ENCODE measurements at places on chromosomes 5 and 9.

GRCh38 chr5:159061834-159062474 lies 37.8 kb downstream of the EBF1 start:
- no peak for DNase-seq

DNA sequence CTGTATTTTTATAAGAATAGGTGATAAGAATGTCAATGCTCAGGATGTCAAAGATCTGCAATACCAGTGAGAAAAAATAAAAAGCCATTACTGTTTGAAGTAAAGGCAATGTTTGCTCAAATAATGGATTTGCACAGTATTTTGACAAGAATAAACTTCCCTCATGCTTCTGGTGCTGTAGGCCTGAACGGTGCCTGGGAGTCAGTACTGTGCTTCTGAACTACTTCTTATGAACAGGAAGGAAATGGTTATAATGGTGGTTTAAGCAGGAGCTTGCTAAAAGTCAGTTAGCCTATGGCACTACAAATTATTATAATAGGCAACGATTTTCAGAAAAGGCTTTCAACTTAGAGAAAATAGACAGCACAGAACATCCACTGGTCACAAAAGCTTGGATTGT lies 548.3 kb upstream of the CDH18 start:
- DNase-seq: no peak

- DNase-seq: no peak
These were observed 29.2 kb downstream of the GARNL3 start for GRCh38 chr9:127293767-127294166.

- no peak for DNase-seq
These were observed 33.6 kb downstream of the TIMD4 start for GRCh38 chr5:156929366-156929948.

DNA sequence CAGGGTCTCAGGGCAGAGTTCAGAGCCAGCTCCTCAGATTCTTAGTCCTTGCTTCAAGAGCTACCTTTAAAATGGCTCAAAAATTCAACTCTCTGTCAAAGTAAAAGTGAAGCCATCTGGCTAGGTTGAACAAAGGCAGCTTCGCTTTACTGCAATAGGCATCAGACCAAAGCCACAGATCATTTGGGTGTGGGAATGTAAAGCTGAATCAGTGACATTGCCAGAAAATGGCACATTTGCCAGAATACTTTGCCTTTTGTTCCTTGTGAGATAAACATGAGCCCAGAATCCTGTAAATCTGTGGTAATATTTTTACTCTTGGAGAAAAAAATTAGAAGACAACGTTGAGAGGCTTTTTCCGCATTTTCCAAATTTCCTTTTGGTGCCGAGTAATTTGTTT lies 210.5 kb downstream of the PALM2AKAP2 start:
- no peak for DNase-seq

- DNase-seq: peak; percentile 78
These were observed 2.5 kb upstream of the MSMP start for GRCh38 chr9:35756275-35757225.

DNA sequence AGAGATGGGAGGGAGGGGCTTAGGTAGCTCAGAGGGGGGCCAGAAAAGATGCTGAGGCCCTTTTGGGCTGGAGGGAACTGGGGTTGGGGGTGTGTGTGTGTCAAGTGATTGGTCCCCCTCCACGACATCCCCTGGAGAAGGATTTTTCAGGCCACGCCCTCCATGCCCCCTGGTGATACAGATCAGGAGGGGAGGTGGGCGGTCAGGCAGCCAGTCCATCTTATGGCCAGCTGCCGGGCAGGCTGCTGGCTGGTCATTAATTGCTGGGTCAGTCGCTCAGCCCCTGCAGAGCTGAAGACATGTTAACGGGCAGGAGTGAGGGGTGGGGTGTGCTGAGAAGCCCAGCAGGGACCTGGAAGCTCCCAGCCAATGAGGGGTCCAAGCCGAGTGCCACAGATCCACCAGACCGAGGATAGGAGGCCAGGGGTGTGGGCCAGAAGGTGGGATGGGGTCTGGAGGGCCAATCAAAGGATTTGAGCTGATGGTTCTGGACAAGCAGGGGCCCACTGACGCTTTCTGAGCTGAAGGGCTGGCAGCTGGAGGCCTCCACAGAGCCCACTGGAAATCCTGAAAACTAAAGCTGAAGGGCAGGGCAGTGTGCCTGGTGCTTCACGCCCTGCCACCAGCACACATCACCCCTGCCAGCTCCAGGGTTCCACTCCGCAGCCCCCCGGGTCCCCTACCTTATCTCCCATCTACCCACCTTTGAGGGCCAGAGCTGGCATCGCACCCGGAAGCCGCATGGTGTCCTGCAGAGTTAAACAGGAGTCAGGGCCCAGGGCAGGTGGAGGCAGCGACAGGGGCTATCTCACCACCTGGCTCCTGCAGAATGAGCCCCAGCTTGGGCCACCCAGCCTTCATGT lies 19.1 kb downstream of the PDGFRB start:
- DNase-seq: no peak

DNA sequence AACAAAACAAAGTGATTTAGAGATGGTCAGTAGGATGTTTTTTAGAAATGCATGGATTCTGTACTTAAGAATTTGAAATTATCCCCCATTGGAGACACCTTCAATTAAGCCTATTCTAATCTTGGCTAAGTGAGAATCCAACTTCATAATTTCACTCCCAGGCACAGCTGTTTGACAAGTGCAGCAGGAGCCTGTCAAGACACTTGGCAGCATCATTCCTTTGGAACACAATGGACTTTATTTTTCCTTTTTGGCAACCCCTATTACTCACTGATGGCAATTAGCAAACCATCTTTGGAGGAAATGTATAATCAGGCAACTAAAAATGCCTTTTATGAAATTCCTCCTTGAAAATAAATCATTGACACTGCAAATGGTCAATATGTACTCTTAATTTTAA lies 194.7 kb downstream of the GLIS3 start:
- DNase-seq: no peak

- DNase-seq: no peak
These were observed 248.7 kb upstream of the SLC30A5 start for GRCh38 chr5:68845131-68845530.

DNA sequence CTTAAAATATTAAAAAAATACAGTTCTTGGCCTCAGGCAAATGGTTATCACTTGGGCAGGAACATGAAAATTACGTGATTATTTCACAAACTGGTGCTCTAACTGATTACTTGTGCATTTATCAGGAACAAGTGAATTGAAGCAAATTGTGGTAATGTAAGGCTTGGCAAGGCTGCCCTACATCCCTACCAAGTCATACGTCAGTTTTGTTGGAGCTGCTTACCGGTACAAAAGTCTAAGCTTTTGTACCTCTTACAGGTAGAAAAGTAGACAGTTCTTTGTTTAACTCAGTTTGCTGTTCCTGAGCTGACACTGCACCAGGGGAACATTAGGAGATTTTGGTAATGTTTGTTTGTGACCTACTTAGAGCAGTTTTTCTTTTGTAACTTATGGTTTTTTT lies 2.2 kb downstream of the G3BP1 start:
- peak; percentile 55 for DNase-seq

- DNase-seq: peak; percentile 25
These were observed 71.2 kb downstream of the PLAC8L1 start for GRCh38 chr5:146034127-146034526.

- no peak for DNase-seq
These were observed 4.5 kb downstream of the GPSM1 start for GRCh38 chr9:136331556-136332481.

GRCh38 chr5:143874312-143874711 lies 62.4 kb downstream of the HMHB1 start:
- no peak for DNase-seq

DNA sequence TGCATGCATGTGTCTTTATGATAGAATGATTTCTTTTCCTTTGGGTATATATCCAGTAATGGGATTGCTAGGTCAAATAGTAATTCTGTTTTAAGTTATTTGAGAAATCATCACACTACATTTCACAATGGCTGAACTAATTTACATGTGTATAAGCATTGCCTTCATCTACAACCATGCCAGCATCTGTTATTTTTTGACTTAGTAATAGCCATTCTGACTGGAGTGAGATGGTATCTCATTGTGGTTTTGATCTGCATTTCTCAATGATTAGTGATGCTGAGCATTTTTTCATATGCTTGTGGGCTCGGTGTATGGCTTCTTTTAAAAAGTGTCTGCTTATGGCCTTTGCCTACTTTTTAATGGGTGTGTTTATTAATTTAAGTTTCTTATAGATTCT lies 102.3 kb upstream of the CCDC112 start:
- no peak for DNase-seq

- no peak for DNase-seq
These were observed 293.9 kb upstream of the IRX4 start for GRCh38 chr5:2176581-2176980.

DNA sequence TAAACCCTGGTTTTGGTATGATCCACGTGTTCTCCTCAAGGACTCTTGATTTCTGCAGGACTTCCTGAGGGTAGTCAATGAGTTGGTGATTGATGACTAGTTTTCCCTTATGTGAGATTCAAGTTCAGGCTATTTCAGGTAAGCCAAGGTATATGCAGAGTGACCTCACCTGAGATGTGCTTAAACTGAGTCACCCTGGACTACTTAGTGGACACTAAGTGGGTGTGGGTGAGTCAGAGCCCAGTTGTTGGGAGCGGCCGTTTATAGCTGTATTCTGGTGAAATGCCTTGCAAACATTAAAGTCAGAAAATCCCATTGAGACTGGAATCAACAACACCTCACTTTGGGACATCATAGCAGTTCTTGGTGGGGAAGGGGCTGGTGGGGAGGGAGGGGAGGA lies 62.9 kb downstream of the SLC28A3 start:
- DNase-seq: no peak

GRCh38 chr5:79774171-79774854 lies 84.7 kb downstream of the CMYA5 start:
- peak; percentile 36 for DNase-seq

DNA sequence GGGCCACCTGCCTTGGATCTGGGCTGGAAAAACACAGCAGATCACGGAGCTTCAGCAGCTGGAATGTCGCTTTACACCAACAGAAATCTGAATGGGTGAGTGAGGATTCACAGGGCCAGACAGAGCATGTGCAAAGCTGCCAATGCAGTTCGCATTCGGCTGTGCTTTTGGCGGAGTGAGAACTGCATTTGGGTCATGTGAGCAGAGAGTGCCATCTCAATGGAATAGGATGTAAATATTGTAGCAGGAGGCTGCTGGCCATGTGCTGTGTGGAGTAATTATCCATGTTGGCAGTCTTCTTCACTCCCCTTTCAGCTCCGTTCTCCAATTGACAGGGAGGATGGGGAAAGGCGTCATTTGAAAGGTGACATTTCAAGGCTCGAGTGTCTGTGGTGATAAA lies at the start of gene ANKRD55:
ANKRD55 (minus strand) TSS at position 101 of the 400 bp plus-strand sequence. CDS start 417 bp downstream, outside the sequence.
- no peak for DNase-seq

DNA sequence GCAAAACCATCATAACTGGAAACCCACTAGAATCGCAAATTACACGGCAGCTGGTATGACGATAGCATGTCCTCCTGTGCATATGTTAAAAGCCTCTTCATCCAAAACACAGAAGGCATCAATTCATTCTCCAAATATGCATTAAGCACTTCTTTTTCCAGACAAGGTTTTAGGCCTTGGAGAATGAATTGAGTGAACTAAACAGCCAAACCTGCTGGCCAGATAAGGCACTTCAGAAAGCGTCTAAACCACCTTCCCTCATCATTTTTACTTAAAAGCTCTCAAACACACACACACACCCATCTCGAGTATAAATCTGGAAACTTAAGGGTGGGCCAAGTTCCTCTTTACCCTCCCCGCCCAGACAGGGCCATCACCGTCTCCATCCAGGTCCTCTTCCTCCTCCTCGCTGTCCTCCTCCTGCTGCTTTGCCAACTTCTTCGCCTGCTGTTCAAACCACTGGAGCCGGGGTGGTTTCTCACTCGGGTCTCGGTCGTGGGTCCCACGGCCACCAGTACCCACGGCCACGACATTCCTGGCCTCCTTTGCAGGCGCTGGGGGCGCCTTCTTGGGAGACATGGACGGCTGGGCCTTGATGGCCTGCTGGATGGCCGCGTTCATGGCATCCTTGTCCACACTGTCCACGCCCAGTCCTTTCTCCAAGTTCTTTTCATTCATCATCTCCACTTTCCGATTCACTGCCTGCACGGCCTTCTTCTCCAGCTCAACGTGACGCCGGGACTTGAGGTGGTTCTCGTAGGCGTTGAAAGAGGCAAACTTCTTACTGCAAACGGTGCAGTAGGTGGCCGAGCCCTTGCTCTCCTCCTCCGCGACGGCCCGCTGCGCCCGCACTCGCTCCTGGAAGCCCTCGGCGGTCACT lies 696 bp downstream of the ZNF622 start:
- no peak for DNase-seq

GRCh38 chr5:87266914-87267573 lies 639 bp upstream of the RASA1 start:
- DNase-seq: no peak

DNA sequence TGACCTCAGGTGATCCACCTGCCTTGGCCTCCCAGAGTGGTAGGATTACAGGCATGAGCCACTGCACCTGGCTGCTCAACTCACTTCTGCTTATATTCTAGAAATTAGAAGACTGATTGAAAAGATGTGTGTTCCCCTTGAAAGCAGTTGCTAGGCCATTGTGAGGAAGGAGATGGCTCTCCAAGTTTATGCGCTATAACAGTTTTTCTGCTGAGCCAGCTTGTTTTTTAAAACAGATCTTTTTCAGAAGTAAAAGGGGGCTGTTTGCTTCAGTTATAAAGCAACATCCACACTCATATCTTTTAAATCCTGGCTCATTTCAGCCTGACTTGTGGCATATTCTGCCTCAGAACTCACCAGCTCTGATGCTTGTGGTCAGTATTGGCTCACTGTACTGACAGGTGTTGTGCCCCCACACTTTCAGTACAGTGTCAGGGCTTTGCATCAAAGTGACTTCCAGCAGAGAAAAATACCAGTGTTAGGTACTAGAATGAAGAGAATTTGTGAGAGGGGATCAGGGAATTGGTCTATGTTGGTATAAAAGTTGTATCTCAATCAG lies 49.4 kb downstream of the NUP214 start:
- DNase-seq: no peak

DNA sequence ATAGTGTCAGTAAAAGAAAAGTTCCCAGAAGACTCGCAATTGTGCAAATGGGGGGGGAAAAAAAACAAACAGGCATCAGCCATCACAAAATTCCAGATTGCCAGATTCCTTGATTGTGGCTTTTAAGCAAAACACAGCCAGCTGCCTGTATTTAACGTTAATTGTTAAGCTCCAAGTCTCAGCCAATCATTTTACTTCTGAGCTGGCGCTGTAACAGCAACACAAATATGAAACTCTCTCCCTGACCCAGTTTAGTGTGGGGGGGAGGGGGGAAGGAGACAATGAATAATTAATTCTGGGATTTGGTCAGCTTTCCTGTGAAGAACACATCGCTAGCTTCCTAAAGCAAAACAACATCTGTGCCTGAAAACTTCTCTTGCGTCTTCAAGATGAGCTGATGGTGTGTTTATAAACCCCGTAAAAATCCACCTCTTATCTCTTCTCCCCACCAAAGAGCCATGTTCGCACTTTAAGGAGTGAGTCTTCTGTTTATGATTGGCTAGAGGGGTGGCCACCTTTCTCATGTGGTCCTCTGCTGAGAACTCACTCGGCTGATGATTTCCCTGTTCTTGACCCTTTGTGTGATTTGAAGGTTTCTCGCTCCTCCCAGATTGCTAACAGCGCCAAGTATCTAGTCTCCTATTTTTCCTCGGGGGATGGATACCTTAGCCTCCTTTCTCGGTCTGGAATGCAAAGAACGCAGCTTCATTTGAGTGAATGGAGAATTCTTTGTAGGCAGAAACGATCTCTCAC lies 160.2 kb upstream of the DAPK1 start:
- peak; percentile 27 for DNase-seq

All from hematopoietic multipotent progenitor cell treated with erythropoietin and hydrocortisone succinate and interleukin-3 and kit ligand, for 8 days (in vitro differentiated cells).